ENCODE measurements at places on chromosomes 3 and 15.
A peak's percentile ranks its signal among the peaks of the same experiment; 100 is the strongest.

DNA sequence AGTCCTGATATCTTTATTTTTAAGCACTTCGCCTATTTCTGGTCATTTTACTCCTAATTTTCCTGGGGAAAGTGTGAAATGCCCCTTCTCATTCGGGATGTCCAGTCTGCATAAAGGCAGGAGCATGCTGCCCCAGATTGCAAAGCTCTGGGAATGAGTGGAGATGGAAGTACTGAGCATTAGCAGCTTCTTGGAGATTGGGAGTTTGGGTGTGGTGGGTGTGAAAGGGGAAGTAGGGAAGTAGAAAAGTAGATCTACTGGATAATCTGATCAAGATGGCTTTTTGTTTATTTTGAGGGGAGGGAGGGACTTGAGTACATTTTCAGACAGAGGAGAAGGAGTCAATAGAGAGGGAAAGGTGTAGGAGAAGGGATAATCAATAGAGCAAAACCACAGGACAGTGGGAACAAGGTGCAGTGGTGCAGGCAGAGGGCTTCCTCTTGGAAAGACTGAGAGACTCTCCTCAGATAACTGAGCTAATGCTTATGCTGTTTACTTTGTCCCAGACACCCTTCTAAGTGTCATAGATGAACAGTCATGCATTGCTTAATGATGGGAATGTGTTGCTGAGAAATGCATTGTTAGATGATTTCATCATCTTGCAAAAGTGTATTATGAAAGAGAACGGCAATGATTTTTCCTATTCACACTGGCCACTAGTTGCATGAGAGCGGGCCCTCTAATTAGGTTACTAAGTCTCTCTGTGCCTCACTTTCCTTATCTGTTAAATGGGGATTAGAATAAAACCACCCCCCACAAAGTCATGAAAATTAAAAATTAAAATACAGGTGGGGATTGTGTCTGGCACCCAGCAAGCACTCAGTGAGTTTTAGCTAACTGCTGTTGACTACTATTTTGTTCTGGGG is 45.5 kb downstream of the PHLDB2 start:
- DNase-seq = peak; percentile 96

DNA sequence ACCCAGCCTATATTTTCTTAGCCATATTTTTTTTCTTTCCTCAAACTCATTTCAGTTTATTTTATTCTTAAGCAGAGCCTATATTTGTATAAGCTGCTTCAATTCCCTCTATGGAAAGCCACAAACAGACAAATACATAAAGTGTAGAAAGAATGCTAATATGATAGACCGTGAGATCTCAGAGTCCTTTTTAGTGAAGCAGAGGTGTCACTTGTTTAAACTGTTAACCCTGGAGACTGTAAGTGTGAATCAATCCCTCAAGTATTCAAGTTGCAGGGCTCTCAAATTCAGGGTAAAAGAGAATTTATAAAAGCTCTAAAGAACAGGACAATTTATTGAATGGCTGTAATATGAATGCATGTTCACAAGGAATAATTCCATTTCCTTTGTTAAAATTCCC is 72.2 kb upstream of the BHLHE40 start:
- DNase-seq = no peak

GRCh38 chr3:164326714-164327113 is 751.6 kb downstream of the SI start:
- no peak for DNase-seq

- DNase-seq = no peak
Observed at GRCh38 chr3:195198426-195199346, 72.3 kb downstream of the XXYLT1 start.

DNA sequence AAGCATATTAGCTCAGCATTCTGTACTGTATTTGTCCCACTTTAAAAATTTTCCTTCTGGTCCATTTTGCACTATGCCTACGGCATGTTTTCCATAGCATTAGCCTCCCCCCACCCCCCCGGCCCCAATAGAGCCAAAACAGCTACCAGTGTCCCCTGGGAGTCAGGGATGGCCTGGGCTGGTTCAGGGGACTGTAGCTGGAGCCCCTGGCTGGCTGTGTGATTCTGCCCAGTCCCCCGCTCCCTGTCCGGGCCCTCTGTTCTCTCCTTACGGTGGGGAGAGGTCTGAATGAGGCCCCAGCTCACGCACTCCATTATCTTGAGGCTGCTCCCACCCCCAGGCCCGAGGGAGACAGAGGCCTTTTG is 70.1 kb downstream of the KLF15 start:
- DNase-seq = no peak

GRCh38 chr3:148238421-148238821 is 459.3 kb upstream of the AGTR1 start:
- no peak for DNase-seq

DNA sequence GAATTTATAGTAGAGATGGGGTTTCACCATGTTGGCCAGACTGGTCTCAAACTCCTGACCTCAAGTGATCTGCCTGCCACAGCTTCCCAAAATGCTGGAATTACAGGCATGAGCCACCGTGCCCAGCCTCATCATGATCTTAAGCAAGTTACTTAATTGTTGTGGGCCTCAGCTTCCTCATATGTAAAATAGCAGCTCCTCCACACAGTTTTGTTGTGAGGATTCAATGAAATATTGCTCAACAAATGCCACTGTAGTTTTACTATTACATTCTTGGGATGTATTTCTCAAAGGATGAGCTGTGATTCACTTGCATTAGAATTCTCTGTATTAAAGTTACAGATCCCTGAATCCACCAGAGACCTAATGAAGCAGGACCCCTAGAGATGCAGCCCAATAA is 168.8 kb downstream of the ADAMTS9 start:
- DNase-seq = peak; percentile 66

- no peak for DNase-seq
Observed at GRCh38 chr3:54192026-54192425, 69.7 kb downstream of the CACNA2D3 start.

DNA sequence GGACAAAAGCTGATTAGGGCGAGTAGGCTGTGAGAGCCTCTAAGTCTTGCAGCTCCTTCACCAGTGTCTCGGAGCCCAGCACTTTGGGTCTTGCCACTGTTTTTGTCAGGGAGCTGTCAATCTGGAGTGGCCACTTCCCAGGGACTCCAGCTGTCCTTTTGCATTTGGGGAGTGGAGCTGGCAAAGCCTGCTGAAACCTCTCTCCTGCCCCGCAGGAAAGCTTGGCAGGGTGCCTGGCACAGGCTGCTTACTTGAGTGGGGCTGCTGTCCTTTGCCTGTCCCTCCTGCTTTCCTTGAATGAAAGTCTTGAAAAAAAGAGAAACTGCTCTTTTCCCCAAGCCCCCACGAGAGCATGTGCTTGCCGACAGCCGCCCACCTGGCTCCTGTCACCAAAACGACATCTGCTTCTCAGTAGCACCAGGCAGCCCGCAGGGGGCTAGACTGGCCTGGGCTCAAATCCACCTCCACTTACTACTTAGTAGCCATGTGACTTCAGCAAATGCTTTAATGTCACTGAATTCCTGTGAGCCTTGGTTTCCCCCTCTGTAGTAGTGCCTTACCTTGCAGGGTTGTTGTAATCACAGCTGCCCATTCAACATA is 13.7 kb downstream of the USP13 start:
- no peak for DNase-seq

DNA sequence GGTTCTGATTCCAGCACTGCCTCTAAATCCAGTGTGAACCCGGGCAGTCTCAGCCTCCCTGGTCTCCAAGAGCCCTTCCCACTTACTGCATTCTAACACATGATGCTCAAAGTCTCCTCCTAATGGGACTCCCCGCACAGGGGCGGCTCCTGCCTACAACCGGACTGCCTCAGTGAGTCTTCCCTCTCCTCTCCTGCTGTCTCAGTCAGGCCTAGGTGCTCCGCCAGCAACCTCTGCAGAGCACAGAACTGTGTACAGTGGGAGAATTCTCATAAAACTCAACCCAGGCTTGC is 28.9 kb downstream of the TBC1D2B start:
- DNase-seq = no peak

DNA sequence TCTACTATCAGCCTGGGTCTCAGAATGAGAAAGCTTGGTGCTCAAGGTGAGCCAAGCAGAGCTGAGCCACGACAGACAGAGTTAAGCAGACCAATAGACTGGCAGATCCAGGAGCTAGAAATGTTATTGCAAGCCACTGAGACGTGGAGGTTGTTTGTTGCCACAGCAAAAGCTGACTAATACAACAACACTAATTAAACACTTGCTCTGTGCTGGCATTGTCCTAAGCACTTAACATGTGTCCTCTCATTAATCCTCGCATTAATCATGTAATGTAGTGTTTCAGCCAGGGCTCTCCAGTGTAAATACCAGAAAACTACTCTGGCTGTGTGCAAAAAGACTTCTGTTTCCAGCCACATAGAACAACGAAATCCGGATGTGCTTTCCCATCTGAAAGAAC is 11.6 kb upstream of the SPSB4 start:
- DNase-seq = no peak

DNA sequence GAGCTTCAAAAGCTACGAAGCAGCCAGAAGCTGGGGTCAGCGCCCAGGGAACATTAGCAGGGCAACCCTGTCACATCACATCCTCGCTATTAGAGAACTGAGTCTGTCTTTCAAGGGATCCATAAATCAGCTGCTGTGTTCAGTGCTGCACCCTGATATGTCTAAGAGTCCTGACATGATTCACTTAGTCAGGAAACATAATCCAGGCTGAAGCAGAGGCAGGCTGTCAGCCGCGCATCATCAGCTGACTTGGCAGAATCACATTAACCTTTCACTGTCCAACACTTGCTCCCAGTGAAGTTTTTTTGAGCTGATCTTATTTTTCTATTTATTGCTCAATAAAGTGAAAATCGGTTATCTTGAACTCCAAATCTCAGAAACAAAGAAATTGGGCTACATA is 23.5 kb downstream of the MYH15 start:
- DNase-seq = peak; percentile 80

GRCh38 chr3:189947948-189948723 is 172.6 kb downstream of the P3H2 start:
- DNase-seq = peak; percentile 62

- no peak for DNase-seq
Observed at GRCh38 chr15:49361370-49361769, 61.7 kb upstream of the FGF7 start.

GRCh38 chr15:74831813-74832495 is 5.5 kb downstream of the CPLX3 start:
- DNase-seq = no peak

DNA sequence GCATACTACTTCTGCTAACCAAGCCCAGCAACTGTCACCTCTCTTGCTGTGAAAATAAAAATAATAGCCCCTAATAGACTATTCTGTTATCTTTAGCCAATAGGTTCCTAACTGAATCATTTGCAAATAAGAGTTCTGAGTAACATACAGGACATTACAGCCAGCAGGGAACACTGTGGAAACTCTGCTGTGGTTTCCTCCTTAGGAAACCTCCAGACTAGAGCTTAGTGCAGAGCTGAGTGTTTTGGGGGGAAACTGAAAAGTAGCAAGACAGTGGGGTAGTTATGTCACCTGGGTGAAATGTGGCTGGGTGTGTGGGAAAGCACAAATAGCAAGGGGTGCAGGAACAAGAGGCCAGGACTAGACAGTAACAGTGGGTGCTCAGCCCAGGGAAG is 32.4 kb downstream of the DZIP1L start:
- peak; percentile 73 for DNase-seq

DNA sequence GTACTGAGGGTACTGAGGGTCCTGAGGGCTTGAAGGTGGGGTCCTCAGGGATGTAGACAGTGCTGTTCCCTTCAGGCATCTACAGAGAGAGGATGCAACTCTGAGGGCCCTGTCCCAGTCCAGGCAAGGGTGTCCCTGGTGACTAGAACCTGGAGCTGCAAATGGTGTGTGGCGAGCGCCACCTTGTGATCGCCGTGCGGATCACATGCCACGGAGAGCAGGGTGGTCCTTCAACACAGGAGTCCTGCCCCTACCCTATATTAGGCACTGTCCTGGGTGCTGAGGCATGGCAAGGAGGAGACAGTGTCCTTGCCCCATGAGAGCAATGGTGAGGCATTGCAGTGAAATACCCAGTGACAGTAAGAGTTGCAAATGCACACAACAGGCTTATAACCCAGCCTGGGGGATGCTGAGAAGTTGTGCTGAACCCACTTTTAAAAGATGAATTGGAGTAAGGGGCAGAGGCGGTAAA is 23.6 kb downstream of the RHCG start:
- DNase-seq = peak; percentile 72

- DNase-seq = no peak
Observed at GRCh38 chr3:185737740-185738680, 86.8 kb downstream of the IGF2BP2 start.

DNA sequence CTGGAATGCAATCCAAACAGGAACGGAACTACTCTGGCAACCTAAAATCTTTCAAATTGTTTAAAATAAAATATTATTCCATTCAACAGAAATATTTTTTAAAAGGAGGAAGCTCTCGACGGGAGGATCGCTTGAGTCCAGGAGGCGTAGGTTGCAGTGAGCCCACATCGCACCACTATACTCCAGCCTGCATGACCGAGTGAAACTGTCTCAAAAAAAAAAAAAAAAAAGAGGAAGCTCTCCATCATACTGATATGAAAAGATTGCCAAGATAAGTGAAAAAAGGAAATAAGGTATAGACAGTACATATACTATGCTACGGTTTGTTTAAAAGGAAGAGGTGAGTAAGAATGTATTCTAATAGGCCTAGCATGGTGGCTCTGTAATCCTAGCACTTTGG is 3.6 kb downstream of the RAD18 start:
- DNase-seq = no peak

- DNase-seq = peak; percentile 71
Observed at GRCh38 chr3:114179575-114179974, 723 bp upstream of the DRD3 start.

DNA sequence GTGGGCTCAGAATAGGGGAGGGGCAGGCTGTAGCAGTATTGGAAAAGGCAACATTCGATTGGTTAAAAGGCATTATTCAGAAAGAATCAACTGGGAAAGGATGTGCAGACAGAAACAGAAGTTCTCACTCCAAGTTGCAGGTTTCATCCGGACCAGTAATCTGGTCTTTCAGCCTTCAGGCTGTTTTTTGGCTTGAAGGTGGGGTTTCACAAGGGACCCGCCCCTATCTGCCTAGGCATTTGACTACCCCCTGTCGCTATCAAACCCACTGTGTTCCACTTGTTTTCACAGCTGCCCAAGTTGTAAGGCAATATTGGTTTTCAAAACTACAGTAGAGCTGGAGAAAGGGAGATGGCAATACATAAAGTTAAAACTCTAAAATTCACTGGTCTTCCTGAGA is 96.9 kb downstream of the VPS8 start:
- DNase-seq = no peak

DNA sequence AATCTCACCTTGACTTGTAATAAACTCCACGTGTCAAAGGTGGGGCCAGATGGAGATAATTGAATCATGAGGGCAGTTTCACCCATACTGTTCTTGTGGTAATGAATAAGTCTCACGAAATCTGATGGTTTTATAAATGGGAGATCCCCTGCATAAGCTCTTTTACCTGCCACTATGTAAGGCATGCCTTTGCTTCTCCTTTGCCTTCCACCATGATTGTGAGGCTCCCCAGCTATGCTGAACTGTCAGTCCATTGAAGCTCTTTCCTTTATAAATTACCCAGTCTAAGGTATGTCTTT is 45.5 kb downstream of the SUCNR1 start:
- no peak for DNase-seq

GRCh38 chr3:115275896-115276295 is 128.8 kb upstream of the ZBTB20 start:
- DNase-seq = peak; percentile 22

- no peak for DNase-seq
Observed at GRCh38 chr3:16743276-16743675, 138.1 kb upstream of the DAZL start.

- DNase-seq = peak; percentile 74
Observed at GRCh38 chr3:129893581-129894070, at the start of gene TMCC1. Gene TMCC1 (minus strand): TSS chr3:129893711.

- no peak for DNase-seq
Observed at GRCh38 chr15:78340231-78341056, at the start of gene CRABP1. Gene CRABP1 (plus strand): TSS chr15:78340353. CDS start chr15:78340429, 76 bp downstream.
